ENCODE measurements at places on chromosomes 7 and 10. TPM values are rescaled to one million over a fixed set of nuclear protein-coding genes. Genes with fewer than 3 reads are reported as not detected.

GRCh38 chr7:128192497-128193142, 48.5 kb upstream of the LEP start:
- no peaks in the 10 kb centered on the region for H3K36me3 ChIP-seq

TWIST1 gene
- 169 TPM for total RNA-seq

DNA sequence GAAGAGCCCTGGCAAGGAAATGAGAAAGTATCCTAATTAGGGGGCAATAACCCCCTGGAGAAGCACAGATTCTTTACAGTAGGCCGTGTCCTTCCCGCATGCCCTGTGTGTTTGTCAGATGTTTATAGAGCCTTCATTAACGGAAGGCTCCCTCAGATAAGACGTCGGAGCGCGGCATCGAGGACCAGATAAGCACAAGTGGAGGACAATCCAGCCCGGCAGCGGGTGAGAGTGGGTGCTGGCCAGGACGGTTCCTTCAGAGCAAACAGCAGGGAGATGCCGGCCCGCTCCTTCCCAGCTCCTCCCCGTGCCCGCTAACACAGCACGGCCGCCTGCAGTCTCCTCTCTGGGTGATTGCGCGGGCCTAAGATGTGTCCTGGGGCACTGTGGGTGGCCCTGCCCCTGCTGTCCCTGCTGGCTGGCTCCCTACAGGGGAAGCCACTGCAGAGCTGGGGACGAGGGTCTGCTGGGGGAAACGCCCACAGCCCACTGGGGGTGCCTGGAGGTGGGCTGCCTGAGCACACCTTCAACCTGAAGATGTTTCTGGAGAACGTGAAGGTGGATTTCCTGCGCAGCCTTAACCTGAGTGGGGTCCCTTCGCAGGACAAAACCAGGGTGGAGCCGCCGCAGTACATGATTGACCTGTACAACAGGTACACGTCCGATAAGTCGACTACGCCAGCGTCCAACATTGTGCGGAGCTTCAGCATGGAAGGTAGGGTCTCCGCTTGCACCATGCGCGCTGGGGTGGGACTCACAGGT, at the start of gene GDF2:
GDF2 (plus strand) TSS at position 155 of the 762 bp plus-strand sequence; CDS start at position 370, 215 bp downstream.
- no peak within 1 kb of the TSS for H3K4me3 ChIP-seq
- H3K36me3 ChIP-seq, result no peaks in the 10 kb centered on the region
- DNase-seq, result no peak
- H3K4me1 ChIP-seq, result no peaks in the 10 kb centered on the region
- H3K27ac ChIP-seq, result no peak within 1 kb of the TSS
- peaks cover 37% of the 10 kb centered on the region for H3K27me3 ChIP-seq

DNA sequence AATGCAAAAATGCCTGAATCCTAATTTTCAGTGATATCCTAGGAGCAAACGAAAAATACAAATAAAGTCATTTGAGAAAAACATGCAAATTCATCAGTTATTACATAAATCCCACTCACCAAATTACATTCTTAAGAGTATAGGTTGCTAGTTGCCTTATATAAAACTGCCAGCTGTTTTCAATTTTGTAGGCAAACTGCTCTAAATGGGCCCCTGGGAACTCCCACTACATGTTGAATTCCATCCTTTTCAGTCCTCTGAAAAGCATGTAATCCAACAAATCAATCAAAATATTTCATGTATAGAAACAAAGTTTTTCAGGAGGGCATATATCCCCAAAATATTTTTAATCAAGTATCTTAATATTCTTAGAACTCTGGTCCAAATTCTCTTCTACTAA, 2.1 kb upstream of the JMJD1C start:
- H3K4me3 ChIP-seq, result no peak overlapping the region
- no peaks in the 10 kb centered on the region for H3K27me3 ChIP-seq
- H3K4me1 ChIP-seq, result peaks cover 4% of the 10 kb centered on the region
- no peak overlapping the region for H3K27ac ChIP-seq

DNA sequence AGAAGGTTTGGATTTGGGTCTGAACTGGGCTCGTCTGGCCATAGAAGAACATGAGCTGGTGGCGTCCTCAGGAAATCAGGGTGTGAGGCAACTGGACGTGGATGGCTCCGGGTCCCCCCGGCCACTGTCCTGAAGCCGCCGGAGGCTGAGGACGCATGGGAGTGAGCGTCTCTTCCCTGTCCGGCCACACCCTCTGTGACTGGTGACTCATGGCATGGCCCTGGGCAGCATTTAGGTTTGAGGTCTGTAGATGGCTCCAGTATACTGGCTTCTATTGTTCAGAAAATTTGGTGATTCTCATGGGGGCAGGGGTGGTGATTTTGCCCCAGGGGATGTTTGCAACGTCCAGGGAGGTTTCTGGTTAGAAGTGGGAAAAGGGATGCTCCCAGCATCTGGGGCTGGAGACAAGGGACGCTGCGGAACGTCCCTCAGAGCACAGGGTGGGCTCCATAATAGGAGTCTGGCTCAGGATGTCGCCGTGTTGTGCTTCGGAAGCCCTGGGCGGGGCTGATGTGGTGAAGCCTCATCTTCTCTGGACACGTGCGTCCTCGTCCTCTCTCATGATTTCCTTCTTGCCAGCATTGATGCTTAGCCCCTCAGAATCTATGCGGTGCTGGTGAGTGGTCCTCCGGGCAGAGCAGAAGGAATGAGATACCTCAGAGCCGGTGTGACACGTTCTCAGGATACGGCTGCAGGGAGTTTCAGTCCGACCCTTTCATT, 49.9 kb downstream of the PITRM1 start:
- peaks cover 86% of the 10 kb centered on the region for H3K36me3 ChIP-seq
- no peaks in the 10 kb centered on the region for H3K27me3 ChIP-seq
- DNase-seq, result no peak
- no peak overlapping the region for H3K27ac ChIP-seq

GRCh38 chr7:151024435-151025056, at the start of gene ATG9B:
Gene ATG9B (minus strand): TSS chr7:151024494. CDS start chr7:151024423, 71 bp downstream.
- no peak within 1 kb of the TSS for H3K27ac ChIP-seq
- no peak within 1 kb of the TSS for H3K4me3 ChIP-seq
- DNase-seq, result no peak
- peaks cover 5% of the 10 kb centered on the region for H3K4me1 ChIP-seq
- H3K36me3 ChIP-seq, result no peaks in the 10 kb centered on the region

DNA sequence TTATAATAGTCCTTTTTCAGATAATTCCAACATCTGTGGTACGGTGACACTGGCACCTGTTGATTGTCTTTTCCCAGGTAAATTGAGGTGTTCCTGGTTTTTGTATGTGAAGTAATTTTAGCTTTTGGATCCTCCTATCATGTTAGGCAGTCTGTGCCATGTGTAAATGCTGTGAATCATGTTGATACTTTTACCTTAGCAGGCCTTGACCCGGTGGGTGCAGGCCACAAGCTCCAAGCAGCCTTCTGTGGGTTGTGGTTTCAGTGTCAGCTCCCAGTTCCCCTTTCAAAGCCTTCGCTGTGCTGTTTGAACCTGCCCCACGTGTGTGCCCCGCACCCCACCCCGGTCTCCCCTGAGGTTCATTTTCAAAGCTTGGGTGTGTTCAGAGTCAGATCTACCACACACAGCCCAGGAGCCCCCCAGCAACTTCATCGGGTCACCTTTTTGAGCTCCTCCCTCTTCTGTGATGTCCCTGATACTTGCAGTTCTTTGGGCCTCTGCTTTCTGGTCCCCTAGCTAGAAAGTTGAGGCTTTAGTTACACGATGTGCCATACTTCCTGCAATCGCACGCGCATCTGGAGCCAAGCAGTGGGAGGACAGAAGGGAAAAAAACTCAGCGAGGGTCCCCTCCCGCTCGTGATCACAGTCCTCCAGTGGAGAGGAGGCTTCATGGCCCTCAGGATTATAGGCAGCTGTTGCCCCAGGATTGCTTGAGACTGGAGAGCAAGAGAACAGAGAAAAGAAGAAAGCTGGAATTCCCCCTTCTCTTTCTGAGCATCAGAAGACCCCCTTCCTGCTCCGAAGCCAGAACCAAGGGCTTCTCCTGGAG, 8.7 kb upstream of the BHLHA15 start:
- H3K4me3 ChIP-seq, result no peak overlapping the region
- H3K27me3 ChIP-seq, result no peaks in the 10 kb centered on the region
- H3K4me1 ChIP-seq, result peaks cover 8% of the 10 kb centered on the region
- peak overlapping the region; percentile 47 for H3K27ac ChIP-seq

TMEM139 gene
- total RNA-seq, result 9.6 TPM

PLAC9 gene
- not detected for total RNA-seq

PRF1 gene
- total RNA-seq, result under 0.01 TPM

FHIP2A gene
- total RNA-seq, result 20.4 TPM

DNA sequence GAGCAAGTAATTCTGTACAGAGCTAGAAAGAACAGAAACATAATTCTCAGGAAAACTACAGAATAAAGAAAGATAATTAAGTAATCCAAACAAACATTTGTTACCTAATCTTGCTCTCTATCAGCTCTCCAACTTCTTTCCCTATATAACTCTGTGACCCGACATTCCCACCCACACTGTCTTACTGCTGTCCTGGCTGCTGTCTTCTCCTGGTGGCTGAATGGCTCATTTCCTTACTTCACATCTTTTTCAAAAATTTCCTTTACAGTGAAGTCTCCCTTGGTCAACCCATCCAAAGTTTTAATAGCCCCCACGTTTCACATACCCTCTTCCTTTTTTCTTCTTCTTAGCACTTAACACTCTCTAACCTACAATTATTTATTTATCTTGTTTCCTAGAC, 64.0 kb downstream of the HYCC1 start:
- no peaks in the 10 kb centered on the region for H3K4me1 ChIP-seq
- no peaks in the 10 kb centered on the region for H3K36me3 ChIP-seq
- no peak overlapping the region for H3K4me3 ChIP-seq
- H3K27me3 ChIP-seq, result no peaks in the 10 kb centered on the region
- no peak for DNase-seq

GRCh38 chr10:124626759-124627380, 117.3 kb downstream of the FAM53B start:
- peak; percentile 79 for DNase-seq
- H3K4me1 ChIP-seq, result peaks cover 64% of the 10 kb centered on the region
- H3K27ac ChIP-seq, result peak overlapping the region; percentile 51
- H3K27me3 ChIP-seq, result no peaks in the 10 kb centered on the region

Data from stomach (tissue), 19 donors.